Large intestine (tissue), 12 donors: ENCODE measurements at places on chromosomes 2 and 18. TPM values are rescaled to one million over a fixed set of nuclear protein-coding genes. Genes with fewer than 3 reads are reported as not detected.

Gene RAX
- polyA plus RNA-seq: not detected

Gene FAP
- polyA plus RNA-seq: 10.6 TPM

Gene MAL
- polyA plus RNA-seq: 0.30 TPM

Gene SIX3
- polyA plus RNA-seq: not detected

Gene SAG
- polyA plus RNA-seq: 0.36 TPM

Gene MC5R
- polyA plus RNA-seq: 0.66 TPM

Gene ZSWIM2
- not detected for polyA plus RNA-seq

Gene AFF3
- 4.8 TPM for polyA plus RNA-seq

Gene ITGA6
- polyA plus RNA-seq: 75.8 TPM

Gene CD8B2
- 0.42 TPM for polyA plus RNA-seq

Gene ATL2
- 103 TPM for polyA plus RNA-seq

Gene SUMO1
- 108 TPM for polyA plus RNA-seq

Gene DLGAP1
- polyA plus RNA-seq: 0.69 TPM

- no peaks in the 10 kb centered on the region for H3K36me3 ChIP-seq
- no peaks in the 10 kb centered on the region for H3K27me3 ChIP-seq
- H3K27ac ChIP-seq: no peak overlapping the region
- H3K4me1 ChIP-seq: no peaks in the 10 kb centered on the region
Measured at GRCh38 chr18:2336690-2337392, 234.5 kb downstream of the METTL4 start.

DNA sequence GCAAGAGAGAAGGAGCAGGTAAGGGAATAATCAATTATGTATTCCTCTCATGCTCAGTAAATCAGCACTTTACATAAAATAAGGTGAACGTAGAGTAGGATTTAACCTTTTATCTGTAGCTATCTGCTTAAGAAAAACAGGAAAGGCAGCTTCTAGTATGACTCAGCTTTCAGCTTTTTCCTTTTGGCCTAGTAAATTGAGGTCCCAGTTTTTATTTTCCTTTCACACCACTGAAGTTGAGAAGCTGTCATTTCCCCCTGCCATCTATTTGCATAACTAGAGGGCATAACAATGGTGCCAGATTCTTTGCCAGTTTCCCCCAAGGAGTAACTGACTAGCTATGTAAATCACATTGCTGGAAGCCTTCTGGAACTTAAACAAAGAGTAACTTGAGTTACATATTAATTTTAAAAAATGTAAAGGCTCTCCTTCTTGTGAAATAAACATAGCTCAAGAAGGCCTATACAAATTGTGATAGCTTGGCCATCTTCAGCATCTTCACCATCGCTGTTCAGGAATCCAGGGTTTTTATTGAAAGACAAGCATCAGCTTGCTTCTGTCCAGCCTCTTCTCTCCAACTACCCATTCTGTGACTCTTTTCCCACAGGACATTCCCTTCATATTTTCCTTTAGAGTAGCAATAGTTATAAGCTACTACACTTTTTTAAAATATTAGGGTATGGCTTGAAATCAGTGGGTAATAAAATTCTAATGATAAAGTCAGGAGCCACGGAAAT is 97.0 kb downstream of the KYNU start:
- DNase-seq: peak; percentile 59
- H3K4me1 ChIP-seq: peaks cover 12% of the 10 kb centered on the region
- no peaks in the 10 kb centered on the region for H3K36me3 ChIP-seq

GRCh38 chr2:191916826-191917225 is 69.9 kb upstream of the CAVIN2 start:
- no peaks in the 10 kb centered on the region for H3K4me1 ChIP-seq
- H3K27me3 ChIP-seq: peaks cover 2% of the 10 kb centered on the region
- no peak overlapping the region for H3K4me3 ChIP-seq
- H3K27ac ChIP-seq: no peak overlapping the region

GRCh38 chr2:12773586-12774394 is 57.1 kb downstream of the TRIB2 start:
- H3K27me3 ChIP-seq: no peaks in the 10 kb centered on the region
- H3K36me3 ChIP-seq: no peaks in the 10 kb centered on the region
- no peak for DNase-seq
- no peak overlapping the region for H3K27ac ChIP-seq
- H3K4me1 ChIP-seq: no peaks in the 10 kb centered on the region
- no peak overlapping the region for H3K4me3 ChIP-seq

- no peak for DNase-seq
- no peak overlapping the region for H3K27ac ChIP-seq
- no peaks in the 10 kb centered on the region for H3K36me3 ChIP-seq
Measured at GRCh38 chr2:186751790-186752189, 57.9 kb downstream of the FAM171B start.

DNA sequence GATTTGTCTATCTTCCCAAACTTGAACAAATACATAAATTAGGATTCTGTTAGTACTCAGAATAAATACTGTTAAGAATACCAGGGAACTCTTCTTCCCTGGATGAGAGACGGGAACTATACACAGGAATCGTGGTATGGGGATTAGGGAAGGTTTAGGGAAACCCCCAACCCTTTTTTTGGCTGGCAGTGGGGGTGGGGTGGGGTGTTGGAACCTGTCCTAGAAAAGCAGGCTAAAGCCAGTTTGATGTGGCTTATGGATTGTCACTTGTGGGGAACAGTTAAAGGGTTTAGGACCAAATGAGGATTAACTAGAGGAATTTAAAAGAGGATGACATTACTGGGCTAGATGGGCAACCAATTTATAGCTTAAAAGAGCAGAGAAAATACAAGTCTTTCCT is 1.8 kb downstream of the SLC4A10 start:
- no peaks in the 10 kb centered on the region for H3K36me3 ChIP-seq
- H3K4me3 ChIP-seq: no peak overlapping the region
- peaks cover 20% of the 10 kb centered on the region for H3K27me3 ChIP-seq

- H3K36me3 ChIP-seq: peaks cover 4% of the 10 kb centered on the region
- H3K27me3 ChIP-seq: no peaks in the 10 kb centered on the region
- H3K27ac ChIP-seq: peak overlapping the region; percentile 40
Measured at GRCh38 chr2:10326151-10326616, 23.5 kb downstream of the HPCAL1 start.

DNA sequence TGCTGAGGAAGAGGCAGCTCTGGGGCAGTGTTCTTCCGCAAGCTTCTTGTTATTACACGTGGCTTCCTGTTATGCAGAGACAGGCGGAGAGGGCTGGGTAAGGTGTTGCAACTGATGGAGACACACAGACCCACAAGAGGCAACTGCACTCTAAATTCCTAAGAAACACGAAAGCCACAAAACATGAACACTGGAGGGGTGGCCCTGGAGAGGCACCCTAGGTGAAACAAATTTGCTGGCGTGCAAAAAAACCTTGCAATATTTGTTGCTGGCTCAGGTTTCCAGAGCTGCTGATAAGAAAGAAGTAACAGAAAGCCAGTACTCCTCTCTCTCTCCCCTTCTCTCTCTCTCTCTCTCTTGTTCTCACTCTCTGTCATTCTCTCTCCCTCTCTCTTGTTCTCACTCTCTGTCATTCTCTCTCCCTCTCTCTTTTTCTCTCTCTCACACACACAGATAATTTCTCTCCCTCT is 31.8 kb downstream of the ARHGAP25 start:
- H3K27ac ChIP-seq: no peak overlapping the region
- no peaks in the 10 kb centered on the region for H3K27me3 ChIP-seq
- H3K36me3 ChIP-seq: no peaks in the 10 kb centered on the region
- no peaks in the 10 kb centered on the region for H3K4me1 ChIP-seq
- no peak overlapping the region for H3K4me3 ChIP-seq

- H3K36me3 ChIP-seq: no peaks in the 10 kb centered on the region
- no peak overlapping the region for H3K27ac ChIP-seq
- H3K27me3 ChIP-seq: no peaks in the 10 kb centered on the region
- H3K4me3 ChIP-seq: no peak overlapping the region
Measured at GRCh38 chr18:24342347-24342746, 55.3 kb downstream of the OSBPL1A start.

DNA sequence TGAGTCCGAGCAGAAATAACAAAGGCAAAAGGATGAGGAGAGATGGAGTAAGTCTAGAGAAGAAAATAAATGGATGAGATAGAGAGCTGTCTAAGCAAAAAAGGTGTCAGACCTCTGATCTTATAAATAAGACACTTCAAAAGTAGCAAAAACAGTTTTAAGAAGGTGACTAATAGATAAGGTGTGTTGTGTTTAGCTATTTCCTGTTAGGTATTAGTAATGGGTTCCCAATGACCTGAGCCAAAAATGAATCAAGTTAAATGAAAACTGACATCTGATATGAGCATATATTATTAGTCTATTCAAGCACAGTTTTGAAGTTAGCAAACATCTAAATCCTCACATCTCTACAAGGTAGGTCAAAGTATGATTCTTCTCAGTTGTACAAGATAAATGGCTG is 10.6 kb downstream of the SUPT7L start:
- H3K4me1 ChIP-seq: no peaks in the 10 kb centered on the region
- no peak overlapping the region for H3K4me3 ChIP-seq
- no peak overlapping the region for H3K27ac ChIP-seq

- no peaks in the 10 kb centered on the region for H3K27me3 ChIP-seq
- H3K36me3 ChIP-seq: no peaks in the 10 kb centered on the region
- H3K4me1 ChIP-seq: no peaks in the 10 kb centered on the region
- no peak for DNase-seq
Measured at GRCh38 chr18:38318416-38318815, 752.8 kb upstream of the CELF4 start.

DNA sequence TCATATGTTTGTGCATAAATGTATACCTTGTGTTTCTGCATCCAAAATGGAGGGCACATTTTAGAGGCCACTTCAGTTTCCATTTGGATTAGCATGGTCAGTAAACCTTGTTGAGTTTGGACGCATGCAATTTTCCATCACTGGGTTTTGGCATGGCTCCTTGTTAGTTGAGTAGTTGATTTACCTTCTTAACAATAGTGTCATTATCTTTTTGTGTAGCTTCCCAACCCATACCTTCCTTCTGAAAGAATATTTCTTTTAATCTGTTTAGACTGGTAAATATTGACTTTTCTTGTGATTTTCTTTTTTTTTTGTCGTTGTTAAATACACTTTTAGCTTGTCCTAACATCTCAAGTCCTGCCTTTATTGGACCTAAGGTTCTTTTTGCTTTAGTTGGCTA is 15.5 kb downstream of the RPIA start:
- no peak overlapping the region for H3K4me3 ChIP-seq
- peaks cover 7% of the 10 kb centered on the region for H3K4me1 ChIP-seq
- peaks cover 20% of the 10 kb centered on the region for H3K36me3 ChIP-seq
- no peak overlapping the region for H3K27ac ChIP-seq

DNA sequence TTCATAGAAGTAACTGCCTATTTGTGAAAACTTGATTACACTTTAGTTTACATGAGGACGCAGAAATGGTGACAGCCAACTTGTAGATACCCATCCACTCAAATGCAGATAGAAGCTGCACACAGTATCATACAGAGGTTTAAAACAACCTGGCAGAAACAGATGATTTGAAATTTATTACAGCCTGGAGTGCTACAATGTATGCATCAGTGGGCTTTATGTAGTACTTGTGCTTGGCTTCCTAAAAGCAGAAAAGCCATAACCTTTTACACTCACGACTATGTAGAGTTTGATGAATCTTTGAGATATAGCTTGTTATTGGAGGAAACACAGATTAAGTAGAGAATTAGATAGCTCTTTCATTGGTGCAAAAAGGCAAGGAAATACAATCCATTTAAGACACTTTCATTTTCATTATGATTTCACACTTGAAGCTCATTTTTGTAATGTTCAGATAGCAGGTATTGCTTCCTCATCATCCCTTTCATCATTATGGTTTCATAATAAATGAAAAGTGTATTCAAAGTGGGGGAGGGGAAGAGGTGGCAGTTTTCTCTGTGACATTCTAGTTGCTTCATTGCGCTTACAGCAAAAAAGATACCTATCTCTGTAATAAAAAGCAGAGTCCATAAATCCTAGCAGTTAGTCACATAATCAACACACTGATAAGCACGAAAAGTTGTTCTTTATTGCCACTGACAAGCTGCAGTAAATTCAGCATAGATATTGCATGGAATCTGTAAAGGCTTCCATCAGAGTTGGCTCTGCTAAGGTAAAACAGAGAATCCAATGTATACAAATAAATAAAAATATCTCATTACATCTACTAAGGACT is 789.8 kb upstream of the FSHR start:
- H3K4me3 ChIP-seq: no peak overlapping the region
- peak; percentile 22 for DNase-seq
- peaks cover 2% of the 10 kb centered on the region for H3K27me3 ChIP-seq
- no peaks in the 10 kb centered on the region for H3K4me1 ChIP-seq
- H3K27ac ChIP-seq: no peak overlapping the region
- no peaks in the 10 kb centered on the region for H3K36me3 ChIP-seq

DNA sequence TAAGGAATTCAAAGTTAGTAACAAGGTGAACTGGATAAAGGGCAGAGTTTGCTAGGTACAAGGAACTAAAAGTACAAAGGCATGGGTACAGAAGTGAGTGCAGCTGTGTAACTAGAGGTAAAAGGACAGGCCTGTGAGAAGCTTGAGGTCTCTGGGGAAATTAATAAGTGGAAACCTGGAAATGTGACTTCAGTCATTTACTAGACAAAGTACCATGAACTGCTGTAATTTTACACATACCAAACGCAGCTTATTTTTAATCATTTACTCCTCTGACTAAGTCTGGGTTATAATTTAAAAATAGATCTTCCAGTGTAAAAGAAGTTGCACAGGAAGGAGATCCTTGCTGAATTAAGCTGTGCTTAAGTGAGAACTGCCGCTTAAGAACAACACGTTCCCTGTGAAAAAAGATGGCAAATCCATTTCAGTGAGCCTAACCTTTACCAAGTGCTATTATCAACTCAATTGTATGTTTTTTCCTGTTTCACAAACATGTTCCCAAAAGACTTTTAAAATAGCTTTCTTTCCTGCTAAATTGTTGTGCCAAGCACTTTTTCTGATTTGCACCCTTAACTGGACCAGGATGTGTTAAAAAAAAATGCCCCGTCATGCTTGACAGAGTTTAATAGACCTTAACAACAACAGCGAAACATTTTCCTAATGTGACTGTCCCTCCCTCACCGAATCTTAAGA is 44.3 kb downstream of the CALCRL start:
- no peak overlapping the region for H3K4me3 ChIP-seq
- no peaks in the 10 kb centered on the region for H3K36me3 ChIP-seq
- DNase-seq: no peak
- no peak overlapping the region for H3K27ac ChIP-seq

GRCh38 chr2:40287773-40288172 is 164.1 kb downstream of the SLC8A1 start:
- no peaks in the 10 kb centered on the region for H3K4me1 ChIP-seq
- H3K36me3 ChIP-seq: no peaks in the 10 kb centered on the region
- no peak overlapping the region for H3K27ac ChIP-seq

- H3K4me3 ChIP-seq: no peak overlapping the region
- no peaks in the 10 kb centered on the region for H3K27me3 ChIP-seq
- no peak for DNase-seq
- no peaks in the 10 kb centered on the region for H3K4me1 ChIP-seq
- no peak overlapping the region for H3K27ac ChIP-seq
- no peaks in the 10 kb centered on the region for H3K36me3 ChIP-seq
Measured at GRCh38 chr2:95262896-95263542, 11.2 kb upstream of the PROM2 start.
